ENCODE measurements at places on chromosomes 13 and 19. TPM values are rescaled to one million over a fixed set of nuclear protein-coding genes. Genes with fewer than 3 reads are reported as not detected.

DNA sequence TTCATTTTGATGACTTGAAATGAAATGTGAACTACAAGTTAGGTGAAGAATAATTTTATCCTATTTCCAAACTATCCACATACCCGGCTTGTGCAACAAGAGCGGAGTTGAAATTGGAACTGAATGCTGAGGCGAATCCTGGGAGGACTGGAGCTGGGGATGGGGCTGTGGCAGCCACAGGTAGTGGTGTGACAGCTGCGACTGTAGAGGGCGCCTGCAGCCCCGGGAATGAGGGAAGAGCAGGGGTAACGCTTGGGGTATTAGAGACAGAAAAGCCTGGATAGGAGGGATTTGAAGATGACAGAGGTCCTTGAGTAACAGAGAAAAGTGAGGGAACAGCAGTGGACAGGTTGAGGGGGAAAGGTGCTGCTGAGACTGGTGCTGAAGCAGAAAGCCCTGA lies 22.0 kb upstream of the STOML3 start:
- no peaks in the 10 kb centered on the region for H3K27me3 ChIP-seq
- H3K27ac ChIP-seq: no peak overlapping the region
- DNase-seq: no peak
- peaks cover 38% of the 10 kb centered on the region for H3K36me3 ChIP-seq
- H3K4me3 ChIP-seq: no peak overlapping the region

Gene SPRY2
- 56.2 TPM for total RNA-seq

GRCh38 chr13:29423050-29423449 lies 172.4 kb downstream of the SLC7A1 start:
- no peaks in the 10 kb centered on the region for H3K36me3 ChIP-seq
- H3K4me3 ChIP-seq: no peak overlapping the region

DNA sequence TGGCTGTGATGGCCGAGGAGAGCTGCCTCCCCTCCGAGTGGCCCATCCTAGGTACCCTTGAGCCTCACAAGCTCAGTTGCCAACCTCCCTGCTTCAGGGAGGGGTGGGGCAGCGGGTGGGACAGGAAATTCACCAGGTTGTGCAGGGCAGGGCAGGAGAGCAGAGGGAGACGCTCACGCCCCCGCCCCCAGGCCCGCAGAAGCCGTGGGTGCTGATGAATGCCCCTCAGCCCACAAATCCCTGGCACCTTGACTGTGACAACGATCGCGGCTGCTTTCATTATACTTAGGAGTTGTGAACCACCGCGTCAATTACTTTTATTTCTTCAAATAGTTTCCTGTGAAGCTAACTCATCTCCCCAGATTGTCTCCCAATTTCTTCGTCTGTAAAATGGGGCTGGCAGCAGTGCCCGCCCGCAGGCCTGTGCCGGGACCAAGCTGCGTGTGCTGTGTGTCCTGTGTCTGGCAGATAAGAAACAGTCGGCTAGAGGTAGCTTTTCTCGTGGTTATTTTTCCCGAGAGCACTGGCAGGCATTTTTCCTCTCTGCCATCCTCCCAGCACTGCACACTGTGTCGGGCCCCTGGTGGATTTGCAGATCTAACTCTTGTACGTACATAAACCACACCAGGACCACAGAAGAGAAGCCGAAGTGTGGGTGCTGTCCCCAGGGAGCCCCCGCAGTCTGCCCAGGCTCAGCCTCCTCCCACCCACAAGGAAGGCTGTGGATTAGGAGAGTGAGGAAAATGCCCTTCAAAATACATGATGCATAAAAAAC lies 7.9 kb upstream of the RASA3 start:
- no peak for DNase-seq
- H3K36me3 ChIP-seq: no peaks in the 10 kb centered on the region
- peaks cover 2% of the 10 kb centered on the region for H3K27me3 ChIP-seq

GRCh38 chr19:43784241-43784980 lies 3.6 kb upstream of the KCNN4 start:
- DNase-seq: peak; percentile 83
- no peaks in the 10 kb centered on the region for H3K27me3 ChIP-seq
- peak overlapping the region; percentile 59 for H3K27ac ChIP-seq
- H3K4me3 ChIP-seq: no peak overlapping the region

DNA sequence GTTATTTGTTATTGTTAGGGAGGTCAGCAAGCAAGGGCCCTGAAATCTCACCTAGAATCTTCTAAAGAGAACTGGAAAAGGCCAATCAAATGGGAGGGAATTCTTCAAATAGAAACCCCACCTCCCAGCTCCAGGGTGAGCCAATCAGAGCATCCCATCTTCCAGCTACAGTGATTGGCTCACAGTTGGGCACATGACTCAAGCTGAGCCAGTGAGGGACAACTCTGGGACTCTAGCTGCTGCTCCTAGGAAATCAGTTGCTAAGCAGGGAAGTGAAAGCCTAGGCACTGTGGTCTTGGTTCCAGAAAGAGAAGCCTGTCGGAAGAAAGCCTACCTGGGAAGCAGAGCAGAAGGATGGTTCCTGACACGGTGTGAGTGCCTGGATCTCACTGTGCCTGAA lies 13.4 kb downstream of the TM6SF2 start:
- H3K27ac ChIP-seq: no peak overlapping the region
- no peaks in the 10 kb centered on the region for H3K36me3 ChIP-seq
- no peak overlapping the region for H3K4me3 ChIP-seq
- peak; percentile 8 for DNase-seq
- peaks cover 18% of the 10 kb centered on the region for H3K27me3 ChIP-seq

- peak within 1 kb of the TSS; percentile 86 for H3K27ac ChIP-seq
- H3K27me3 ChIP-seq: no peaks in the 10 kb centered on the region
- peak within 1 kb of the TSS; percentile 67 for H3K4me3 ChIP-seq
- H3K4me1 ChIP-seq: peaks cover 34% of the 10 kb centered on the region
- no peaks in the 10 kb centered on the region for H3K36me3 ChIP-seq
Measured at GRCh38 chr19:44748426-44749254, at the start of gene BCL3. TSS of gene BCL3 (plus strand) at chr19:44748708. CDS start at chr19:44748791, 83 bp downstream.

DNA sequence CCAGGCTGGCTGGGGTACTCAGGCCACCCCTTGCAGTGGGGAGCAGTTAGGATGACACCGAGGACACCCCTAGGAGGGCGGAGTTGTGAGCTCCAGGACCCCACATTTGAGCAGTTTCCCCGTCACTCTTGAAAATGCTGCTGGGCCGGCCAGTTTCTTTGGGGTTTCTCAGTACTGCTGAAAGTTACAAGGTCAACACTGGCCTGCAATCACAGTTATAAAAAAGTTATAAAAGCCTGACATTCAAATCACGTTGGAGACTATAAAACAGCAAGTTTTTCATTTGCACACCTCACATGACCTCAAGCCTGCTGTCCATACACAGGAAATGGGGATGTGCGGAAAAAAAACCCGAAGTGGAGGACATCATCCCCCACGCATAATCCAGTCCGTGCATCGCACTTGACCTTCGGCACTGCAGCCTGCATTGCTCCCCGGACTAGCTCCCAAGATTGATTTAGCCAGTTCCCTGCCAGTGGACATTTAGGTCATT lies 27.0 kb downstream of the DNM2 start:
- no peak overlapping the region for H3K27ac ChIP-seq
- H3K4me1 ChIP-seq: peaks cover 14% of the 10 kb centered on the region
- H3K4me3 ChIP-seq: no peak overlapping the region
- H3K27me3 ChIP-seq: no peaks in the 10 kb centered on the region

- peak overlapping the region; percentile 87 for H3K27ac ChIP-seq
- no peaks in the 10 kb centered on the region for H3K27me3 ChIP-seq
- DNase-seq: peak; percentile 99
- peaks cover 34% of the 10 kb centered on the region for H3K4me1 ChIP-seq
- peak overlapping the region; percentile 43 for H3K4me3 ChIP-seq
Measured at GRCh38 chr19:29687244-29687896, 22.1 kb downstream of the PLEKHF1 start.

Data from astrocyte (in vitro differentiated cells and primary cell).